SK-N-SH (cell line): ENCODE measurements at places on chromosomes 7 and 10. TPM values are rescaled to one million over a fixed set of nuclear protein-coding genes. Genes with fewer than 3 reads are reported as not detected.

Gene SFTPA1
- not detected in 2 replicates for polyA plus RNA-seq

Gene OR2A1
- polyA plus RNA-seq: not detected in 2 replicates

Gene GNGT1
- polyA plus RNA-seq: 0.15 TPM in 1 of 2 replicates, not detected in the other

Gene CTAGE6
- 0.12 and 0.32 TPM in 2 replicates for polyA plus RNA-seq

Gene SLC26A3
- not detected in 2 replicates for polyA plus RNA-seq

Gene LIPF
- 0.06 and 0.07 TPM in 2 replicates for polyA plus RNA-seq

Gene RBP3
- not detected in 2 replicates for polyA plus RNA-seq

Gene SLC29A3
- 3.8 and 4.6 TPM in 2 replicates for polyA plus RNA-seq

Gene MMD2
- not detected in 2 replicates for polyA plus RNA-seq

Gene ZFAND4
- 2.0 and 2.1 TPM in 2 replicates for polyA plus RNA-seq

Gene LRRC17
- 101 and 138 TPM in 2 replicates for polyA plus RNA-seq

Gene SLC13A4
- polyA plus RNA-seq: 0.23 and 0.30 TPM in 2 replicates

Gene HOXA5
- not detected in 2 replicates for polyA plus RNA-seq

Gene EPO
- not detected in 2 replicates for polyA plus RNA-seq

Gene PLCE1
- 1.2 and 1.9 TPM in 2 replicates for polyA plus RNA-seq

Gene FAM221A
- 9.7 and 10.5 TPM in 2 replicates for polyA plus RNA-seq

Gene LDB1
- polyA plus RNA-seq: 85.9 and 113 TPM in 2 replicates

Gene SYCE1
- not detected in 2 replicates for polyA plus RNA-seq

Gene BHLHA15
- 0.10 TPM in 1 of 2 replicates, not detected in the other for polyA plus RNA-seq
